M059J (cell line): ENCODE measurements at places on chromosomes 1 and 21. TPM values are rescaled to one million over a fixed set of nuclear protein-coding genes. Genes with fewer than 3 reads are reported as not detected.

GRCh38 chr1:8989061-8989460 is 37.2 kb downstream of the SLC2A7 start:
- DNase-seq: no peak

The SH2D1B gene
- total RNA-seq: 0.05 and 0.71 TPM in 2 replicates

DNA sequence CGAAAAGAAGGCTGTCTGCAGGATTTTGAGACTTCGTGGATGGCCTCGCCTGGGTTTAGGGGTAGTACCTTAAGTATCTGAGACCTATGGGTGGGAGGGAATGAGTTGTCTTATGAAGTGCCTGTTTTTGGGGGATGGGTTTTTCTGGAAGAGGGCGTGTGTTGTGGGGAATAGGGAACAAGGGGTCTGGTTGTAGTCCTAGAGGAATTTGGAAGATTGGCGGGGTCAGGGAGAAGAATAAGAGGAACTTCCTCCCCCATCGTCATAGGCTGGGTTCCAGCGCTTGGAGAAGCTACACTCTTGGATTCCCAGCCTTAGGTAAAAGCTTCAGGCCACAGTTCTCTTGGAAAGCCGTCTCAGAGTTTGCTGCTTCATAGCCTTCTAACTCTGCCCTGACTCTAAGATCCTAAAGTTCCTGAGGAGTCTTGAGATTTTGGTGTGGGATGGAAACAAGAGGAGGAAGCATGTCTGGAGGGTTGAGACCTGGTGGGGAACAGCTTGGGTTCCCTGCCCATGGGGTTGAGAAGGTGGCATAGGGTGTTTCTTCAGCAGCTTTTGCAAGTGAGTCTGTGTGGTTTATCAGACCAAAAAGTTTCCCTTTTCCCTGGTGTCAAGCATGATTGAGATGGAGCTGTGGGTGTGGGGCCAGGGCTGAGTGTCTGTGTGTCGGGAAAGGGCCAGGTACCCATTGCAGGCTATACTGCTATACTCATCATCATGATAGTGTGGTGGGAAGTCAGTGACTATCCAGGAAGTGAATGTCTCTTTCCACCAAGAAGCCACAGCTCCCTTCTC is 1.8 kb downstream of the VANGL2 start:
- DNase-seq: no peak

The TCHHL1 gene
- not detected in 2 replicates for total RNA-seq

DNA sequence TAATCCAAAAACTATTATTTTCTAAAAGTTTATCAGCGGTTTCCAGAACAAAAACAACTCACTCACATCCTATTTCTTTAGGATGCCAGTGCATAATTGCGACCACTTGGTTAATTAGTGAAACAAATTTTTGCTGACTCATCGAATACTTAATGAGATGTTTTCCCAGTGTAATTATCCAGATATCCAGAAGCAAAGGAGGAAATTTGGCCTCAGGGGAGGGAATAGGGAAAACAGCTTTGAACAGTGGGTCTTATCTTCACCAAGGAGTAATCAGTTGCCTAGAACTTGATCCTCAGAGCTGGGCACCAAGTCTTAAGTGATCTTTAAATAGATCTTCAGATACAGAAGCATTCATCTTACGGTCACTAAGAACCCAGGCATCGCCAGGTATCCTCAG is 24.3 kb downstream of the STYXL2 start:
- DNase-seq: no peak

DNA sequence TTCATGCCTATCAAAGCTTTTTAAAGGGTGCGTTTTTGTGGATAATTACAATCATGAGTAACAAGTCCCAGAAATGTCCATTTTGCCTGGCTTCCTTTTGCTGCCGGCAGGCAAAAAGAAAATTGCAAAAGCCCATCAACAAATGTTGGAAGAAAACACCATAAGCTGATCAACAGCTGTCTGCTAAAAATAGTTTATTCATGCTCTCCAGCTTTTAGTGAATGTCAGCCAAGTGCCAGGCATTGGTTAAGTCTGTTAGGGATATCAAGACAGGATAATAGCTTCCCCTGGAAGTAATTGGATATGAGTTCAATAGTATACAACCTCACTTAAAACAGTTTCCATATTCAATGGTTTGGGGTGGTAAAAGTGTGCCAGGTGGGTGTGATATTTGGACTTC is 13.6 kb upstream of the AGMAT start:
- no peak for DNase-seq

The FMO2 gene
- not detected in 2 replicates for total RNA-seq

GRCh38 chr1:5921129-5921528 is 71.1 kb downstream of the NPHP4 start:
- DNase-seq: no peak

GRCh38 chr1:22488319-22488718 is 36.7 kb downstream of the ZBTB40 start:
- DNase-seq: no peak
